ENCODE measurements at places on chromosomes 1 and 21. TPM values are rescaled to one million over a fixed set of nuclear protein-coding genes. Genes with fewer than 3 reads are reported as not detected.

The BEND5 gene
- 3.7 TPM for total RNA-seq

The CFAP141 gene
- total RNA-seq: not detected

The RGS7 gene
- total RNA-seq: 0.11 TPM

The TSPEAR gene
- 0.23 TPM for total RNA-seq

The LRRC8D gene
- 10.4 TPM for total RNA-seq

The FTCD gene
- 2.5 TPM for total RNA-seq

The CLCNKB gene
- not detected for total RNA-seq

- no peak overlapping the region for H3K4me3 ChIP-seq
- DNase-seq: no peak
- H3K27ac ChIP-seq: no peak overlapping the region
Measured at GRCh38 chr1:242770366-242770765, 245.9 kb upstream of the PLD5 start.

- no peak for DNase-seq
- H3K36me3 ChIP-seq: peaks cover 42% of the 10 kb centered on the region
- no peak overlapping the region for H3K27ac ChIP-seq
- no peaks in the 10 kb centered on the region for H3K27me3 ChIP-seq
- no peaks in the 10 kb centered on the region for H3K4me1 ChIP-seq
Measured at GRCh38 chr21:42569732-42570301, 56.2 kb downstream of the SLC37A1 start.

GRCh38 chr1:215282557-215282956 lies 200.0 kb downstream of the KCNK2 start:
- no peaks in the 10 kb centered on the region for H3K4me1 ChIP-seq
- H3K27me3 ChIP-seq: no peaks in the 10 kb centered on the region

- H3K4me1 ChIP-seq: no peaks in the 10 kb centered on the region
- H3K27ac ChIP-seq: no peak overlapping the region
- H3K27me3 ChIP-seq: no peaks in the 10 kb centered on the region
- no peak overlapping the region for H3K4me3 ChIP-seq
- no peak for DNase-seq
Measured at GRCh38 chr1:243433737-243434370, 178.0 kb downstream of the SDCCAG8 start.

DNA sequence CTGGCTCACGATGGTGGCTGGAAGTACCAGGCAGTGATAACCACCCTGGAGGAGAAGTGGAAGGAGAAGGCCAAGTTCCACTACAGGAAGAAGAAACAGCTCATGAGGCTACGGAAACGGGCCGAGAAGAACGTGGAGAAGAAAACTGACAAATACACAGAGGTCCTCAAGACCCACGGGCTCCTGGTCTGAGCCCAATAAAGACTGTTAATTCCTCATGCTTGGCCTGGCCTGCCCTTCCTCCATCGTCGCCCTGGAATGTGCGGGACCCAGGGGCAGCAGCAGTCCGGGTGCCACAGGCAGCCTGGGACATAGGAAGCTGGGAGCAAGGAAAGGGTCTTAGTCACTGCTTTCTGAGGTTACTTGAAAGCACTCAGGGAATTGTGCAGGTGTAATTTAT lies 10.8 kb downstream of the IL24 start:
- H3K27me3 ChIP-seq: no peaks in the 10 kb centered on the region
- no peak overlapping the region for H3K27ac ChIP-seq
- peaks cover 37% of the 10 kb centered on the region for H3K4me1 ChIP-seq
- no peaks in the 10 kb centered on the region for H3K36me3 ChIP-seq
- DNase-seq: no peak

GRCh38 chr1:40299366-40300248 lies 17.5 kb downstream of the COL9A2 start:
- peaks cover under 1% of the 10 kb centered on the region for H3K36me3 ChIP-seq
- peak; percentile 68 for DNase-seq
- H3K4me3 ChIP-seq: no peak overlapping the region

GRCh38 chr21:25925936-25926335 lies 191.2 kb downstream of the GABPA start:
- no peak for DNase-seq
- H3K36me3 ChIP-seq: no peaks in the 10 kb centered on the region
- H3K4me1 ChIP-seq: peaks cover 41% of the 10 kb centered on the region
- H3K4me3 ChIP-seq: no peak overlapping the region
- H3K27ac ChIP-seq: peak overlapping the region; percentile 69
- no peaks in the 10 kb centered on the region for H3K27me3 ChIP-seq

DNA sequence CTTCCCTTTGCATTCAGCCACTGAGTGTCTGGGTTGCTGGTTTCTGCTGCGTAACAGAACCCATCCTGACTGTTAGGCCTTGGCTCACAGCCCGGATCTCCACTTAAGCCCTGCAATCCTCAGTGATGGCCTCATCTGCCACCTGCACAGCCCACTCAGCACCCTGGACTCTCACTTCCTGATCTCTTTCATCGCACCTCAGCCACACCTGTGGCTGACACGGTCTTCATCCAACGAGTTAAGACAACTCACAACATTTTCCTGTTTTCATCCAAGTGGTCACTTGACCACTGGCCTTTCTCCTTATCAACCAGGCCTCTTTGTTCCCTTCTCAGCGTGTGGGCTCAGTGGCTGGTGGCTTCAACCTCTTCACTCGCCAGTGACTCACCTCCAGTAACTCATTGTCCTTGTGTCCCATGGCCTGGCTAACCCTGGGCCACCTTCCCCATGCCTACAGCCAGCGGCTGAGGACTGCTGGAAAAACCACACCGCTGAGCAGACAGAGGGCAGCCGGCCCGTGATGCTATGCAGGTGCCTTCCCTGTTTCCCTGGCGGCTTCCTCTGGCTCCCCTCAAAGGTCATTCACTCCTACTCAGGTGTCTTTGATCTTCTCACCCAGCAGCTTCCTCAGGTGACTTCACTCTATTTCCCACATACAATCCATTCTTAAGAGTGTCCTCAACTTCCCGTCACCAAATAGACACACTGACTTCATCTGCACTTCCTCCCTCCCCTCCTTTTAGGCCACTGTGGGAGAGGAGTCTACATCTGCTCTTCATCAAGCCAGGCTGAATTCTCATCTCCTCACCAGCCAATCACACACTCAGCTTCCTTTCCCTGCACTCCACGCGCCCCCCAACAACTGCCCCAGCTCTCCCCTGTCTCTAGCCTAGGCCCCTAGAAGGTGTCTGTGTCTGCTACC lies 19.9 kb upstream of the EDN2 start:
- H3K4me1 ChIP-seq: peaks cover 32% of the 10 kb centered on the region
- H3K27me3 ChIP-seq: no peaks in the 10 kb centered on the region
- no peak overlapping the region for H3K27ac ChIP-seq
- no peaks in the 10 kb centered on the region for H3K36me3 ChIP-seq
- no peak overlapping the region for H3K4me3 ChIP-seq

DNA sequence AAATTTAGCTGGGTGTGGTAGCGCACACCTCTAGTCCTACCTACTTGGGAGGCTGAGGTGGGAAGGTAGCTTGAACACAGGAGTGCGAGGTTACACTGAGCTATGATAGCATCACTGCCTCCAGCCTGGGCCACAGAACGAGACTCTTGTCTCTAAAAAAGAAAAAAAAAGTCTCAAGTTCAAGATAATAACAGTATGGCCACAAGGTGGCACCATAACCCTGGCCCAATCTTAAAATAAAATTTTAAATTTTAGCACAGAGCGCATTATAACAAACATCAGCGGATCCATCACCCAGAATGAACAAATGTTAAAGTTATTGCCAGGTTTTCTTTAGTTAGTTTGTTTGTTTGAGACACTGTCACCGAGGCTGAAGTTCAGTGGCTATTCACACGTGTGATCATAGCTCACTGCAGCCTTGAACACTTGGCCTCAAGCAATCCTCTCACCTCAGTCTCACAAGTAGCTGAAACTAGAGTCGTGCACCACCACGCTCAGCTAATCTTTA lies 2.9 kb upstream of the HTR6 start:
- no peak overlapping the region for H3K27ac ChIP-seq
- peaks cover 9% of the 10 kb centered on the region for H3K4me1 ChIP-seq
- H3K4me3 ChIP-seq: no peak overlapping the region
- peaks cover 21% of the 10 kb centered on the region for H3K36me3 ChIP-seq

DNA sequence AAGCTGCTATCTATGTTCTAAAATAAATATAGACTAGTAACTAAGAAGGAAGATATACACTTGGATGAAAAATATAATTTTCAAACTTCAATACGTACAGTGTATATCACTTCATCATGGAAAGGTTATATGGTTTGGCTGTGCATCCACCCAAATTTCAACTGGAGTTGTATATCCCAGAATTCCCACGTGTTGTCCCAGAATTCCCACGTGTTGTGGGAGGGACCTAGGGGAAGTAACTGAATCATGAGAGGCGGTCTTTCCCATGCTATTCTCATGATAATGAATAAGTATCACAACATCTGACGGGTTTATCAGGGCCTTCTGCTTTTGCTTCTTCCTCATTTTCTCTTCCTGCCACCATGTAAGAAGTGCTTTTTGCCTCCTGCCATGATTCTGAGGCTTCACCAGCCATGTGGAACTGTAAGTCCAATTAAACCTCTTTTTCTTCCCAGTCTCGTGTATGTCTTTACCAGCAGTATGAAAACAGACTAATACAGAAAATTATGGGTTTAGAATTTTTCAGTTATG lies 10.7 kb downstream of the NEGR1 start:
- H3K4me3 ChIP-seq: no peak overlapping the region
- no peak for DNase-seq
- no peaks in the 10 kb centered on the region for H3K27me3 ChIP-seq
- peaks cover 9% of the 10 kb centered on the region for H3K4me1 ChIP-seq

GRCh38 chr1:31705080-31705866 lies 1.5 kb upstream of the COL16A1 start:
- peak overlapping the region; percentile 81 for H3K27ac ChIP-seq
- no peaks in the 10 kb centered on the region for H3K36me3 ChIP-seq
- peak overlapping the region; percentile 59 for H3K4me3 ChIP-seq
- DNase-seq: no peak
- H3K4me1 ChIP-seq: peaks cover 40% of the 10 kb centered on the region

- no peaks in the 10 kb centered on the region for H3K4me1 ChIP-seq
- no peak overlapping the region for H3K4me3 ChIP-seq
- no peaks in the 10 kb centered on the region for H3K27me3 ChIP-seq
- no peak overlapping the region for H3K27ac ChIP-seq
Measured at GRCh38 chr1:239939602-239940001, 152.1 kb upstream of the FMN2 start.

GRCh38 chr1:206679738-206680211 lies 4.9 kb upstream of the MAPKAPK2 start:
- peaks cover 19% of the 10 kb centered on the region for H3K4me1 ChIP-seq
- no peak overlapping the region for H3K27ac ChIP-seq
- DNase-seq: no peak
- H3K36me3 ChIP-seq: no peaks in the 10 kb centered on the region

All from esophagus muscularis mucosa (tissue), 4 donors.